ENCODE measurements at places on chromosomes 5 and 9.

DNA sequence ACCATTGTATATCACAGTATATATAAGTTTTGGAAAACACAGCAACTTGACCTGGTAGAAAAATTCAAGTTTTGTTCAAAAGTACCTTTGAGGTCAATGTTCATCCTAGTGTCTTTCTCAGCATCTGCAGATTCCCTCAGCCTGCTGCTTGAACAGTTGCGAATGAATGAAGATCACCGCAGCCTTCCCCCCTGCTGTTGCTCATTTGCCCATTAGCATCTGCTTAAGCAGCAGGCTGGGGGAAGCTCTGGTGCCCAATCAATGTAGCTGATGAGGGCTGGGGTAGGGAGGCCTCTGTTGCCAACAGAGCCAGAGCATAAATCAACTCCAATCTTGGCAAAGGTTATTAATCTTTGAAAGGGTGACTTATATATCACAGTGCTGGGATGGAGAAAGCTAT, 586.5 kb upstream of the PTPRD start:
- no peak for DNase-seq

DNA sequence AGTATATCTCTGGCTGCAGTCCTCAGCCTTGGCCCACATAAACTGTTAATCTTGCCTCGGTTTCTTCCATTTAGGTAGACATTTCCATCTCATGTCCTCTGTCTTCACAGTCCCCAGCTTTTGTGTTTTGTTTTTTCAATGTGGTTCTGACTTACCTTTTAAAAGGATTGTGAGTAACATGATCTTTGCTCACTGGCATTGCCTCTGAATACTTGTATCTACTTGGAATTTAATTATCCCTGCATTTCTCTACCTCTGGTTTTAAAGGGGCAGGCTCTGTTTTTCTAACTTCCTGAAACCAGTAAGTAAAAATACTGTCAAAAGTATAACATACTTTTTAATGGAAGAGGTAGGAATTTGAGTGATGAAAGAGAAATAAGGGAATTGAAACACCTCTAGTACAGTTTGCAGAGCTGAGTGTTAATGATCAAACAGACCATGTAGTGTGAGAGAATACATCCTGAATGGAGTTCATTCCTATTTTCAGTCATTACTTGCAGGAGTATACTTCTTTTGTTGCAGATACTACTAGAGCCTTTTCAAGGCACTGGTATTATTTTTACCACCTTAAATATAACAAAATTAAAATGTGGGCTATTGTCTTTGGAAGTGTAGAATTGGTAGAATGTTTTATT, 62.6 kb downstream of the MTREX start:
- DNase-seq = no peak

DNA sequence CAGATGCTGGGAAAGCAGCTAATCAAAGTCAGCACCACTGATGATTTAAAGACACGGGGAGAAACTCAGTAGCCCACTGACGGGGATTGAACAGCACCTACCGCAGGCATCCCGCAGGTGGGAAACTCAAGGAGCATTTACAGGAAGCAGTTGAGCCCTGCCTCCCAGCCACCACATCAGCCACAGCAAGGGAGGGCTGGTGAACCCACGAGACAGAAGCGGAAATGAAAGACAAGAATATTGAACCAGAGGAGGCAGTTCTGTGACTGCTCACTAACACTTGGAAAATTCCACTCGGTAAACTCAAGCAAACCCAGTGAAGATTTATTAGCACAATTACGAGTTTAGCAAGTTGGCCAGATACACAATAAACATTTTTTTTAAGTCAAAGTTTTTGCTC, 10.6 kb upstream of the FAM163B start:
- no peak for DNase-seq

- no peak for DNase-seq
Observed at GRCh38 chr9:128383791-128384190, 12.6 kb downstream of the URM1 start.

DNA sequence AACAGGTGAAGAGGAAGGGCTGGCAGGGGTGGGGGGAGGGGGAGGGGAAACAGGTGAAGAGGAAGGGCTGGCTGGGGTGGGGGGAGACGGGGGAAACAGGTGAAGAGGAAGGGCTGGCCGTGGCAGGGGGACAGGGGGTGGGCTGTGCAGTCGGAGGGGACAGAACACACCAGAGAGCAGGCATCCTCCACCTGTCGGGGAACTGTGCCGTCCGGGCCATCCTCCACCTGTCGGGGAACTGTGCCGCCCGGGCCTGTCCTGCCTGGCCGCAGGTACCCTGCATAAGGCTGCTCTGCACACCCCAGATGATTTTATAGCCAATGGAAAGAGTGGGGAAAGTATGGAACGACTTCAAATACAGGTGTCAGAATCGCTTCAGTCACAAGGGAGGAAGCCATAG, 32.5 kb upstream of the PPP1R26 start:
- DNase-seq = no peak
